ENCODE measurements at places on chromosomes 3 and 15.
A peak's percentile ranks its signal among the peaks of the same experiment; 100 is the strongest.

DNA sequence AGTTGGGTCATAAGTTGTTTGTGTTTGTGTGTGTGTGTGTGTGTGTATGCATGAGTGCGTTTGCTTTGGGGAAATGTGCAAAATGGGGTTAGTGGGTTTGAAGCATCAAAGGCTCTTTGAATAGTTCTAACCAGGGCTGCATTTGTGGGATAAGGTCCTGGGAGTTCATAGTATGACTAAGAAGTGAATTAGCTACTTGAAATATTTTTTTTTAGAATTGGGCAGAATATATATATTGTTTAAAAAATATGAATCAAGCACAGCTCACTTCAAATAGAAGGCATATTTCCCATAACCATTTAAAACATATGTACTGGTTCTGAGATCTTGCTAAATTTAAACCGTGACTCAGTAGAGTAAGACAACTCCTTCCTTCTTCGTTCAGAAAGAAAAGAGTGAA lies 43.1 kb downstream of the IGF2BP2 start:
- peak; percentile 24 for DNase-seq

DNA sequence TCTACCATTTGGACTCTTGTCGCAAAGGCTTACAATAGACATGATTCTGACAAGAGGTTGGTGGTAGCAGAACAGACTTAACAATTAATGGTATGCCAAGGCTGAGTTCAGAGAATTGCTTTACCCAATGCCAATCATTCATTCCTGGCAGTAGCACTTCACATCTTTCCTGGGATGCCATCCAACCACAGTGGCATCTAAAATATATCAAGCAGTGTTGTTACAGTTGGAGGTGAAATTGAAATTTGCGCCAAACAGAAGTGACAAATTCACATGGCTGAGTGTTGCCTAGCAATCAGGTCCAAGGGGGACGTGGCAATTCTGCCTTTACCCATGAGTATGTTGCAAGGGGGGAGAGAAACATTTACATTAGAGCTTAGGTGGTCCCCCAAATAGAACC lies 21.0 kb upstream of the DPH6 start:
- DNase-seq = no peak

DNA sequence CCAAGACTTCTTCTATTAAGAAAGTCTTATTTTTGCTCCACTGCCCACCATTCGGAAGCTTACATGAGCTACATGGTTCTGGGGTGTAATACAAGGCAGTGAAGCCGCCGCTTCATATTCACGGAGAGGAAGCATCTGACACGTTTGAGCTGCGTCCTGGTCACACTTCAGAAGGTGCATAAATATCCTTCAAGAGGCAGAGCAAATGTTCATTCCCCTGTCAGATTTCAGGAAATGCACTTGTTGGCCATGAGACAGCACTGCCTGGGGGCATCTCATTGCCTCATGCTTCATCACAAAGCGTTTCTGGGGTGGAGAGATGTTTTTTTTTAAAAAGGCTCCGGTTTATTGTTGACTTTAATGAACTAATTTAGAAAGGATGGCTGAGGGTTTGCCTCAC lies 119.9 kb downstream of the CADPS start:
- DNase-seq = peak; percentile 89

GRCh38 chr3:81095956-81096355 lies 665.5 kb downstream of the GBE1 start:
- DNase-seq = no peak

GRCh38 chr3:37793889-37794591 lies 67.6 kb upstream of the CTDSPL start:
- no peak for DNase-seq

- peak; percentile 49 for DNase-seq
Observed at GRCh38 chr3:149466192-149466591, 8.3 kb upstream of the TM4SF4 start.

- DNase-seq = peak; percentile 57
Observed at GRCh38 chr3:110773413-110773954, 298.1 kb upstream of the NECTIN3 start.

DNA sequence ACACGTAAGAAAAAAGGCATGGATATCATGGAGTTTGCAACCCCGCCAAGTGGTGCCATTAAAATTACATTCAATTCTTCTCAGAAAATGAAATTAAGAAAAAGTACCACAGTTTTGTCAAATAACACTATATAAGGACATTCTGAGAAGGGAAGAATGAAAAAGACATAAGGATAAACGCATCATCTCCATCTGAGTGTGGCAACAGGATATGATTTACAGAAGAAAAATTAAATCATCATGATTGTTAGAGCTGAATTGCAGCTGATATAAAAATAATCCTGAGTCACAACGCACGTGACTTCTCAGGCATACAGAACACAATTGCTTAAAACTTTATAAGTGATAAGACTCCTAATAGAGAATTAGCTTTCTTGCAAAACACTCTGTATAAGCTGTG lies 133.8 kb downstream of the GREM1 start:
- peak; percentile 59 for DNase-seq

DNA sequence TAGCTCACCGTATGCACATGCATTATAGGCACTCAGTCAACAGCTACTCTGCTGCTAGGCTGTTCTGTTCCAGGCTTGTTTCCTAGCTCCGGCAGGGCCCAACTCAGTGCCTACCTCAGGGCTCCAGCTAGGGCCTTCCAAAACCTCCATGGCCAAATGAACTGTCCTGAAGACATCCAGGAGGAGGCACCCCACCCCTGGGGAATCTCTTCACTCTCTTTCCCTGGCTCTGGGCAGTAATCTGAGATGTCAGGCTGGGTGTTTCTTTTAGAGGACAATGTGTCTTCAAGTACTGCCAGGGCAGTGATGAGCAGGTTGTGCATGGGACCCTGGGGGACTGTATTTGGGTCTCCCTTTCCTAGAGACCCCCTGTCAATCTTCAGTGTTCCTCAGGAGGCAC lies 38.3 kb upstream of the TPM1 start:
- DNase-seq = no peak

DNA sequence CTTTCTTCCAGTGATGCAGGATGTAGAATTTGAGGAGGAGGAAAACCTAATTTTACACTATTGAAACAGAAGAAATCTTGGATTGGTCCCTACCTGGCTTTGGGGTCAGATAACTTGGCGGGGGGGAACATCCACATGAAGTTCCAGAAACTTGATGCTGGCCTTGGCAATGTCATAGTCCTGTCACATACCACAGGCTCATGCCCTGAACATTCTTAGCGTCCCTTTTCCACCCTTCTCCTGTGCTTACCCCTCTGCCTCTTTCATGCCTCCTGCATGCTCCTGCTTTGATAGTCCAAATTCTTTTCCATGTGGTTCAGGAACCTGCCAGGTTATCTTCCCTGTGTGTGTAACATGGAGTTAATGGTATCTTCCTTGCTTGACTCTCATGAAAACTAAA lies 110.6 kb downstream of the UNC13C start:
- DNase-seq = no peak

DNA sequence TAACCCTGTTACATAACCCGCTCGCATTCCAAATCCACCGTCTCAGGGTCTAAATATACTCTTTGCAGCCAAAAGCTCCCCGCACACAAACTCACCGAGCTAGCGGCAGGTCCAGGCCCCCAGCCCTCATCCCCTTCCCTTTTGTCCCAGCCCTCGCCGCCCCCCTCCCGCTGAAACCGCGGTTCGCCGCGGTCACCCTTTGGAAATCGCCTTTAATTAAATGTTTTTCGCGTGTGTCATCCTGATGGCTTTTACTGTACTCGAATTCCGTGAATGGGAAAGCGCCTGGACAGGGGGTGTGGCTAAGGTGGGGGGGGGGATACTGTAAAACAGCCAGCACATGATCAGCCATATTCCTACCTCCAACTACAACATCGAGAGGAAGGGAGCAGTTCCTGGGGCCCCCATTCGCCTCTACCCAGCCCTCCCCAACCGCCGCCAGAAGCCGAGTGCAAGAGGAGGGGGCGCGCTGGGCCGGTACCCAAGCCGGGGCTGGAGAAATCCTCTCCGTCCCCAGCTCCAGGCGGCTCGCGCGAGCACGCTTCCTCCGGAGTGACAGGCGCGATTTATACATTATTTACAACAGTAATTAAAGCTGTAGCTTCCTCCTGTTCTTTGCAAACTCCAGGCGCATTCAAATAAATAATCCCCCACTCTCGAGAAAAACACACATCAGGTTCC lies 1.7 kb downstream of the RORA start:
- DNase-seq = peak; percentile 9

- no peak for DNase-seq
Observed at GRCh38 chr3:65379223-65379622, 659.5 kb downstream of the MAGI1 start.

GRCh38 chr15:78072080-78072892 lies 5.2 kb downstream of the TBC1D2B start:
- no peak for DNase-seq

GRCh38 chr3:12921736-12922135 lies 80.4 kb upstream of the RPL32 start:
- no peak for DNase-seq

DNA sequence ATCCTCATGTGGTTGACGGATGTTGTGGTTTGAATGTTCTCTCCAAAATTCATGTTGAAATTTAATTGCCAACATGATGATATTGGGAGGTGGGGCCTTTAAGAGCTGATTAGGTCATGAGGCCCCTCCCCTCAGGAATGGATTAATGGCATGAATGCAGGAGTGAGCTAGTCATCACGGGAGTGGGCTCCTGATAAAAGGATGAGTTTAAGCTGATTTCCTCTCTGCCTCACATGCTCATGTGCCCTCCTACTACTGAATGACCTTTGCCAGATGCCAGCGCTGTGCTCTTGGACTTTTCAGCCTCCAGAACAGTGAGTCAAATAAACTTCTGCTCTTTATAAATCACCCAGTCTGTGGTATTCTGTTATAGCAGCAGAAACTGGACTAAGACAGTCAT lies 111.2 kb downstream of the MYO5A start:
- DNase-seq = no peak

- DNase-seq = peak; percentile 61
Observed at GRCh38 chr3:43707266-43707665, 16.5 kb downstream of the ABHD5 start.

GRCh38 chr3:126854666-126855065 lies 128.2 kb upstream of the PLXNA1 start:
- no peak for DNase-seq

DNA sequence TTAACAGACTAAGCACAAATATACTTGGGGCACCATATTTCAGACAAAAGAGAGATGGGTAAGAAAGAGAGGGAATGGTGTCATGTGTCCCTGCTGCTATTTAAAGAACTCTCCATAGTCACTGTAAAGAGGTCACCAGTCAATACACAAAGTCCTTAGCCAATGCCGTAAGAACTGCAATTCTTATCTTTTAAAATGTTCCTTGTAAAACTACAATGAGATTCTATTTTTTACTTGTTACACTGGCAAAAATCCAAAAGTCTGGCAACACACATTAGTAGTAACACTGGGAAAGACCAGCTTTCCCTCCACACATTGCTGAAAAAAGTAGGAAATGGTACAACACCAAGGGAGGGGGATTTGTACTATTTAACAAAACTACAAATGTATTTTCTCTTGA lies 189.4 kb downstream of the TBC1D5 start:
- no peak for DNase-seq

GRCh38 chr15:98174286-98174685 lies 213.8 kb downstream of the ARRDC4 start:
- peak; percentile 33 for DNase-seq

- peak; percentile 80 for DNase-seq
Observed at GRCh38 chr3:186915806-186916796, 14.2 kb upstream of the ST6GAL1 start.

DNA sequence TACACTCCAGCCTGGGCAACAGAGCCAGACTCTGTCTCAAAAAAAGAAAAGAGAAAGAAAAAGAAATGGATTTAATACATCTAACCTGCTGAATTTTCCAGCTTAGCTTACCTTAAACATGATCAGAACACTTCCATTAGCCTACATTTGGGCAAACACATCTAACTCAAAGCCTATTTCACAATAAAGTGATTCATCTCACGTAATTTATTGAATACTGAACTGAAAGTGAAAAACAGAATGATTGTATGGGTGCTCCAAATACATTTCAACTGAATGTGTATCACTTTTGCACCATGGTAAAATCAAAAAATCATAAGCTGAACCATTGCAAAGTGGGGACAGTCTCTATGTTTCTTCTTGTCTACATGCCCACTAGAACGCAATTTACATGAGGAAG lies 9.0 kb downstream of the PIK3R4 start:
- DNase-seq = peak; percentile 20

DNA sequence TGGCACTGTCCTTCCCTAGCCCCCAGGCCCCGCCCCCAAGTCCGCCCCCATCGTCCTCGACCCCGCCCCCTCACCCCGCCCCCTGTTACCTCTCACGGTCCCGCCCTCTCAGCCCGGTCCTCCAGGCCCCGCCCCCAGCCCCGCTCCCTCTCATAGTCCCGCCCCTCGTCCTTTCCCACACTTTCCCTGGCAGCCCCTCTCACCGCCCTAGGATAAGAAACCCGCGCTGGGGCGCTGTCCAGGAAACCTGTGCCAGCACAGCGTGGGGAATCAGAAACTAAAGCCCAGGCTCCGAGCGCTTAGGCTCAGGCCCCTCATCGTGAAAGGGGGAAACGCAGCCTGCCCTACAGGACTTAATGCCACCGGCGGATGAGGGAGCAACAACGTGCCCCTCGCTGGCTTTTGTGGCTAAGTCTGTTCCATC lies 20.9 kb downstream of the TRPM1 start:
- peak; percentile 18 for DNase-seq

DNA sequence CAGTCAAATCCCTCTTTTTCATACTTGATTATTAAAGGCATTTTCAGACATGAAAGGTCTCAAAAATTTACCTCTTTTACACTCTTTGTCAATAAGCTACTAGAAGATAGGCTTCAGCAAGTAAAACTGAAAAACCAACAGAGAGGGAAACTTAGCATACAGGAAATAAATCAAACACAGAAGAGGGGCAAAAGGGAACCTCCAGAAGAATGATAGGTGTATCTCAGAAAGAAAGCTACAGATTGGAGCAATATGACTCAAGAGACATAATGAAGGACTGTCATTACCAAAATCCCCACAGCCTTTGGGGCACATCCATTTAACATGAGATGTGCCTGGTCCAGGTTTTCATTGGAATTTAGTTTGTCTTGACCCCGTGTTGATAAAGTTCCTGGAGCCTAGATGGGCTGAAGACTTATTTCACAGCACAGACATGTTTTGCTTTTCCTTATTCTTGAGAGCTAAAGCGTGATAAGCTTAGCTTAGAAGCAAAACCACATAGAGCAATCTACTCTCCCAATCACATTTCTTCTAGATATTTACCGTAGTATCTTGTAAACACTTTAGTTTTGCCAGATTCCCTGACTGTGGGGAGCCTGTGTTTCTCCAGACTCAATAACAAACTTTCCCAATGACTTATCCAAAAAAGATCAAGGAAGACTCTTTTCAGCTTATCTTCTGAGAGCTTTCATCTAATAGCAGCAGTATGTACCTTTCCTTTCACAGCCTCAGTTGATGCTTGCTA lies 11.7 kb downstream of the LRRFIP2 start:
- DNase-seq = no peak
